ENCODE measurements at places on chromosomes 7 and 10.
A peak's percentile ranks its signal among the peaks of the same experiment; 100 is the strongest.

- no peak for DNase-seq
These were observed 30.3 kb downstream of the GRB10 start for GRCh38 chr7:50752422-50752821.

DNA sequence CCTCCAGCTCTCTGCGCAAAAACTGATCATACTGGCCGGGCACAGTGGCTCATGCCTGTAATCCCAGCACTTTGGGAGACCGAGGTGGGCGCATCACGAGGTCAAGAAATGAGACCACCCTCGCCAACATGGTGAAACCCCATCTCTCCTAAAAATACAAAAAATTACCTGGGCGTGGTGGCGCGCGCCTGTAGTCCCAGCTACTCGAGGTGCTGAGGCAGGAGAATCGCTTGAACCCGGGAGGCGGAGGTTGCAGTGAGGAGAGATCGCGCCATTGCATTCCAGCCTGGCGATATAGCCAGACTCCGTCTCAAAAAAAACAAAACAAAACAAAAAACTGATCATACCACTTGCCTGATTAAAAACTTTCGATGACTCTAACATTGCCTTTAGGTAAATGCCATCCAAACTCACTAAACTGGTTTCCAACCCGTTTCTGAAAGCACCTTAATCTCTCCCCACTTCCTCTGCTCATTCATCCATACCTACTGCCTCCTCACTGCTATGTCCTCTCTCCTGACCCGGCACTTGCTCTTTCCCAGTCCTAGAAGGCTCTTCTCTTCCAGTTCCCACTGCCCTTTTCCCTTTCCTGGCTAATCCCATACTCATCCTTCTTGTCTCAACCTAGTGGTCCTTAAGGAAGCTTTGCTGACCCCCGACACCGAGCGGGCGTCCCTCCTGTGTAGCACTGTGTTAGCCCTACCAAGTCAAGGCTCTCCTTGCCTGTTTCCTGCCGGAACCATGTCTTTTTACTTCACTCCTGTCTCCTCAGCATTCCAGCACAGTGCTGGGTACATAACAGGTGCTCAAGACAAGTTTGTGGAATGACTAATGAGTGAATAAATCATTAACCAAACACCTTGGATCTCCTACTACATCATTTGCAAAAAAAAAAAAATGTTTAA, 686 bp upstream of the MIOS start:
- DNase-seq = no peak

- DNase-seq = peak; percentile 79
These were observed 754 bp downstream of the GSTO1 start for GRCh38 chr10:104255311-104255981.

DNA sequence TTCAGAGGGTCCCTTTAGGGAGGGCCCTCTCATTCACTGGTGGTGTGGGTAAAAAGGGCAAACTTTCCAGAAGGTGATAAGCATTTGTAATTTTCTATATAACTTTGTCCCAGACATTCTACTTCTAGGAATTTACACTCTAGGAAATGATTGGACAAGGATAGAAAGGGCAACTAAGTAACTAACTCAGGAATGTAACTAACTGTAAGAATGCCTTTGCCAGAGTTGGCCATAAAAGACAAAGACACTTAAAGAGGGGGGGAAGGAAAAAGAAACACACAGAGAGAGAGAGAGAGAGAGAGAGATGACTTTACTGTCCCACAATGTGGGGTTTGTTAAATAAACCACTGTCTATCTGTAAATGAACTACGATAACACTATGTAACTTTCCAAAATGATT, 38.5 kb upstream of the ITPRID1 start:
- no peak for DNase-seq

DNA sequence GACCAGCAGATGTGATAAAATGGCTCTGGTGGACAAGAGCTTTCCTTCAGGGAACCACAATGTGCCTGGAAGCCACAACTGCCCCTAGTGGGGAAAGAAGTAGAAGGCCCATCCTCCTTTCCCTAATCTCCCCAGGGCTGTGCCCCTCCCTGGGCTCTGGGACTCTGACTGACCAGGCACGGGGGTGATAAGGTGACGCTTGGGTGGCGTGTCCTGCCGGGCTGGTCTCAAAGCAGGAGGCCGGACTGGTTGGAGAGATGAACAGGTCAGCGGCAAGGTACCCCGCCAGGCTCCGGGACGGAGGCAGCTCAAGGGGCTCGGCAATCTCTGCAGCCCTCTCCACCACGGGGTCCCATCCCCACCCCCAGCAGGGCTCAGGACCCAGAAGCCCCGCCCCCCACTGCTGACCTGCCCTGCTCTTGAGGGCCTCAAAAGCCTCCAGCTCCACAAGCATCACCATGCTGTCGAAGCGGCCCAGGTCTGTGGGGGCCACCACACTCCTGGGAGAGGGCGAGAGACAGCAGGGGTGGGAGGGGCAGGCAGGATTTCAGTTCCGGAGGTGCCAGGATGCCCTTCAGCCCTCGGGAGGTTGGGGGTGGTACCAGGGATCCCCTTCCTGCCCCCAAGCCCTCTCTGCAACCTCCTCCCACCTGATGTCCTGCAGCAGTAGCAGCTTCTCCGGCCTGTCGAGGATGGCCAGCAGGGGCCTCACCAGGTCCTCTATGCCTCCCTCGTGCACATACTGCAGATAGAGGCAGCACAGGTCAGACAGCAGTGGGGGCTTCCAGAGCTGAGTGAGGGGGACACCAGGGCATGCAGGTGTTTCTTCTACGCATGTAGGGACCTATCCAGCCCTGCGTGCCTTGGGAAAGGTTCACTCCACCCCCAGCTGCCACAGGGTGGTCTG, 12.2 kb downstream of the LZTS2 start:
- no peak for DNase-seq

- DNase-seq = no peak
These were observed 24.7 kb downstream of the MMRN2 start for GRCh38 chr10:86932674-86933073.

DNA sequence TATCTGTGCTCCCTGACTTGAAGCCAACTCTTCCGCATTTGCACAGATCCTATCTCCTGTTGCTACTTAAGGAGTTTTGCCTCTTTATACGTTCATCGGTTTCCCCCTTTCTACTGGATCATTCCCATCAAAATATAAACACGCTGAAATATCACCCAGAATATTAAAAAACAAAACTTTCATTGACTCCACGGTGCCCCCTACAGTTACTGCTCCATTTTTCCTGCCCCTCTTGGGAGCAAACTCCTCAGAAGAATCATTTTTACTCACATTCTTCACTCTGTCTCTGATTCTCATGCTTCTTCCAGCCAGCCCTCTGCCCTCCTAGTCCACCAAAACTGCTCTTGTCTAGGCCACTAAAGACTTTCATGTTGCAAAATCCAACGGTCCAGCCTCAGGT, 66.4 kb downstream of the MYOF start:
- no peak for DNase-seq

- no peak for DNase-seq
These were observed 442.0 kb downstream of the SORCS1 start for GRCh38 chr10:106722524-106722923.

- DNase-seq = no peak
These were observed 869 bp upstream of the TBX20 start for GRCh38 chr7:35254496-35255442.
